DMS153 (cell line): ENCODE measurements at places on chromosomes 11 and 22.

GRCh38 chr22:45318558-45319323 is 9.0 kb downstream of the FAM118A start:
- DNase-seq = no peak

DNA sequence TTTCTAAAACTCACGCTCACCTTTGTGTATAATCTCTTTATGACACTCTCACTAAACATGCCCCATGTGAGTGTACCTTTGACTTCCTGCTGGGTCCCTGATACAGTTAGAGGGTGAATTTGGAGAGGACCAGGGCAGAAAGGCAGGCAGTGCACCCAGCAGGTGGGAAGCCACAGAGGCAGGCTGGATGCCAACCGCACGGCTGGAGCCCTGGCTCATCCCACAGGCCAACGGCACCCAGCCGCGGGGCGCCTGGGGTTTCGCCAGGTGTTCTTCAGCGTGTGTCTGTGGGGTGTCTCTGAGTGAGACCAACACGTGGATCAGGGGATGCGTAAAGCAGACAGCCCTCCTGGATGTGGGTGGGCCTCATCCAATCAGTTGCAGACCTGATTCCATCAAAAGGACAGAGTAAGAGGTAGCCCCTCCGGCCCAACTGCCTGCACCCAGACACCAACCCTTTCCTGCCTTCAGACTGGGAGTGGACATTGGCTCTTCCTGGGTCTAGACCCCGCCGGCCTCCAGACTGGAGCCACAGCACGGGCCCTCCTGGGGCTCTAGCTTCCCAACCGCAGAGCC is 51.6 kb downstream of the DHCR7 start:
- peak; percentile 54 for DNase-seq

DNA sequence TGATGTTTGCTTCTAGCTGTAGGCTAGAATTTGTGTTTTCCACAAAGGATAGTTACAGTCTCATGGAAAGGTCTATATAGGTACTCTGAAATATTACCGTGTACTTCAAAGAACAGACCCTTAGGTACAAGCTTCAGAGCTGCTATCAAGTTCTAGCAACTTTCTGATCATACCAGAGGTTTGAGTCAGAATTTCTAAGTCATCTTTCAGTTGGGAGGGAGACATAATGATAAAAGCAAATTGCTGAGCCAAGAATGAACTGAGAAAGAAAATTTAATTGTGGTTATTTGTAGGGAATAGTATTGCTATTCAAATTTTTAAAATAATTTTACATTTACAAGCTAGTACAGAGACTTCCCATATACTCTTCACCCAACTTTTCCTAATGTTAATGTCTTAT is 19.9 kb upstream of the ME3 start:
- DNase-seq = no peak

DNA sequence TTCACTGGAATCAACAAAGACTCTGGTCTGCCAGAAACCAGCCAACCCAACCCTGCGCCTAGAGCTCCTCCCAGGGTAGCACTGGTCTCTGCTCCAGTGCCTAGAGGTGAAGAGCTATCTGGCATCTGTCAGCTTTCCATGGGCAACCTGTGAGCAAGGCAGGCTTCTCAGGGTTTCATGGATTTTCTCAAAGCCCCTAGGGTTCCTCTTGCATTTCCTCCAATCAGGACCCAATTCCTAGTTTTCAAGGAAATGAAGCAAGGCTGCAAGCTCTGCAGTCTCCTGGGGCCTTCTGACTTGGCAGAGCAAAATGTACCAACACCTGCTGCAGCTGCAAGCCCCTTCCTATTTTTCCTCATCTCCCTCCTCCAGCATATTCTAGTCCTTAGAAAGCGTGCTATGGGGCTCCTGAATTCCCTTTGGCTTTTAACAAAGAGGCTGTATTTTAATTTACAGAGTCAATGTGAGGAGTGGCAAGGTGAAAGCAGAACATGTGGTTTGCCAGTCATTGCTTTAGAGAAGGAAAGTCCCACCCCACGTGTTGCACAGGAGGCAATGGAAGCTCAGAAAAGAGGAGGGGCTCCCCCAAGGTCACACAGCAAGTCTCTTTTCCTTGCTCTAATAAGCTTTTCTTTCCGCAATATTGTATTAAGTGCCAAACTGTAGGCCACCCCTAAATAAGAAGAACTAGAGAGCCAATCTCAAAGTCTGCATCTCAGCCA is 33.0 kb upstream of the RIC3 start:
- DNase-seq = no peak

DNA sequence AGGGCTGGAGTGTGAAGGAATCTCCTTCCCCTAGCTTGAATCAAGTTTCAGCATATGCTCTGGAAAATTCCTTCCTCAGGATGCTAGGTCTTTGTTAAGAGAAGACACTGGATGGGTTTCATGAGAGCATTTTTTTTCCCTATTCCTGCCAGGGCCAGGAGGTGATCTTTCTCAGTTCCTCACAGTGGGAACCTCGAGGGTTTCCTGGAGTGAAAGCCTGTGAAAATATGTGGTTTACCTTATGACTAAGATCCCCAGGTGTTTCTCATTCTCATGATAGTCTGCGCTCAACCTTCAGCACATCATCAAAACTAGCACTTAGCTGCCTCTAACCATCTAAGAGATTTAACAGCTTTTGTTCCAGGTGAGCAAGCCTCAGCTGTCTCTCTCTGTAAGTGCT is 985.3 kb upstream of the FAT3 start:
- DNase-seq = no peak

DNA sequence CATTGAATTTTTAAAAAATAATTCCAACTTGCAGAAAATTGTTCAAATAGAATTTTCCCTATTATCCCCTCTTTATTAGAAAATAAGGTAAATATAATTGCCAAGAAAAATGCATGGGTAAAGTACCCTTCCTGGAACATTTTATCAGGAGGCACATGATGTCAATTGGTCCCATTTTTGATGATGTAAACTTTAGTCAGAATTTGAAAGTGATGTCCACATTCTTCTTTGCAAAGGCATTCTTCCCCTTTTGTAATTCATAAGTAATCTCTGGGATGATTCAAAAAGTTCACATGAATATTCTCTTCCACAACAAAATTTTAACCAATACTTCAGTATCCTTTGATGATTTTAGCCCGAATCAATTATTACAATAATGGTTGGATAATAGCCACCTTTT is 86.9 kb upstream of the ANO3 start:
- no peak for DNase-seq

DNA sequence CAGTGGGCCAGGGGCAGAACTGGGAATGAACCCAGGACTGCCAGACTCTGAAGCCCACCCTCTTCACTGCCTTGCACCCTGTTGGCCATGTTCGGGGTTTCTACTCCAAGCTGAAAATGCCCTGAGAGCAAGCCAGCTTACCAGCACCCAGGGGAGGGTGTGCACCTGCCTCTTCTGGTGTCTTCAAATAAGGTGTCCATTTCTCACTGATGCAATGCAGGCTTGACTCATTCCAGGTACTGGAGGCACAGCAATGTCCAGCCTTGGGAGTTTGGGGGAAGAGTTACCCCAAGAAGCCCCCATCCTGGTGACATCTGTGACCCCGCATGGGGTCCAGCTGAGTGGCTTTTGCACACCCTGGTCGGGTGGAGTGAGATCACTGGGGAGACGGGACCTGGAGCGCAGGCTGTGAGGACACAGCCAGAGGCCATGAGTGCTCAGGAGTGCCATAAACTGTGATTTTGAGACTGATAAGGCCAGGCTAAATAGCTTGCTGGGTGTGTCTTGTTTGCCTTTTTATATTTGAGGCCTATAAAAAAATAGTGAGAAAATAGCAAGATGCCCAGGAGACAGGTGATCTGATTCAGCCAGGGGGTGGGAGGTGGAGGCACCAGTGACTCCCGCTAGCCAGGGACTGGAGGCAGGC is 4.6 kb upstream of the CERK start:
- peak; percentile 50 for DNase-seq

- DNase-seq = no peak
These were observed 85.8 kb downstream of the RELT start for GRCh38 chr11:73461964-73462363.

- no peak for DNase-seq
These were observed 9.5 kb upstream of the CATSPER1 start for GRCh38 chr11:66035653-66036333.

DNA sequence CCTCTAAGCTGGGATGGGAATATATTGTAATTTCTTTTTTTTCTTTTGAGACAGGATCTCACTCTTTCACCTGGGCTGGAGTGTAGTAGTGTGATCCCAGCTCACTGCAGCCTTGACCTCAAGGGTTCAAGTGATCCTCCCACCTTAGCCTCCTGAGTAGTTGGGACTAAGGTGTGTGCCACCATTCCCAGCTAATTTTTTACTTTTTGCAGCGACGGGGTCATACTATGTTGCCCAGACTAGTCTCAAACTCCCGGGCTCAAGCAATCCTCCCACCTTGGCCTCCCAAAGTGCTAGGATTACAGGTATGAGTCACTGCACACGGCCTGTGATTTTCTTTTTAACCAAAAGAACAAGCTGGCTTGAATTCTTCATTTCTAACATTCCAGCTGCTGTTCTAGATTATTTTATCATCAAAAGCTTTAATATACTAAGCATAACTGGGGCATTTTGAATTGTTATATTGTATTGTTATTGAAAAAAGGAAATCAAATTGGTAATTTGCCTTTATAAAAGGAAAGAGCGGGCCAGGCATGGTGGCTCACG is 26.8 kb upstream of the PPP2R1B start:
- no peak for DNase-seq

GRCh38 chr11:99592266-99592665 is 571.5 kb downstream of the CNTN5 start:
- no peak for DNase-seq

- DNase-seq = no peak
These were observed 3.1 kb downstream of the AKIP1 start for GRCh38 chr11:8913961-8914660.

DNA sequence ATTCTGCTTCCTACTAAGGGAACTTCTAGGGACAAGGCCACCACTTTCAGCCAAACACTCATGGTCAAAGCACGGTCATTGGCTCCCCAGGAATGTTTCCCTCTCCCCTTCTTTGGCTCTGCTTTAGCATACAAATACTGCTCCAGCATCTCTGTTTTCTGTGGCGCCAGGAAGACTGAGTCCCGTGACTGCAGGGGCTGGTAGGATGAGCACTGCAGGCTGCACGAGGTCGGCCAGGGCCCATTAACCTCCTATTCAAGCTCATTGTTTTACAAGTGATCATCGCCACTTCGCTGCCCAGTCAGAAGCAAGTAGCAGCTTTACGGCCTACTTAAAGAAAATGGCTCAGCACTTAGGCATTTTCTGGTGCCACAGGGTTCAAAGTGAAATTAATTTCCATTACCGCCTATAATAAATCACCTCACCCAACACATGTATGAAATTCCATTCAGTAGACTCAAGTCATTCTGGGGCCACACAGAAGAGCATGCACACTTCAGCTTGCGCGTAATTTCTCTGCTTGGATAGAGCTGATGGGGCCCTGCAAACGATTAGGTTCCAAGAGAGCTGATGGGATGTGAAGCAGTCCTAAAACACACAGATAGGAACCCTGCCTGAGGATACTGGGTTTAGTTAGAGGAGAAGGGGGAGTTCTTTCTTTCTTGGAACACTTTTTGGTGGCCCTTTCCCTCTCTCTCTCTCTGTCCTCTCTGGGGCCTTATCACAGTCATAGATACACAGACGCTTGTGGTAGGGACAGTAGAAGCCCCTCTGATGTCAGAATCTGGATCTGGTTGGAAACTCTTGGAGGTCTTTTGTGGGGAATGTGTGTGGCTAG is 173.7 kb downstream of the KIF18A start:
- no peak for DNase-seq

GRCh38 chr11:6757373-6757967 is 14.3 kb downstream of the OR2AG2 start:
- DNase-seq = peak; percentile 24

DNA sequence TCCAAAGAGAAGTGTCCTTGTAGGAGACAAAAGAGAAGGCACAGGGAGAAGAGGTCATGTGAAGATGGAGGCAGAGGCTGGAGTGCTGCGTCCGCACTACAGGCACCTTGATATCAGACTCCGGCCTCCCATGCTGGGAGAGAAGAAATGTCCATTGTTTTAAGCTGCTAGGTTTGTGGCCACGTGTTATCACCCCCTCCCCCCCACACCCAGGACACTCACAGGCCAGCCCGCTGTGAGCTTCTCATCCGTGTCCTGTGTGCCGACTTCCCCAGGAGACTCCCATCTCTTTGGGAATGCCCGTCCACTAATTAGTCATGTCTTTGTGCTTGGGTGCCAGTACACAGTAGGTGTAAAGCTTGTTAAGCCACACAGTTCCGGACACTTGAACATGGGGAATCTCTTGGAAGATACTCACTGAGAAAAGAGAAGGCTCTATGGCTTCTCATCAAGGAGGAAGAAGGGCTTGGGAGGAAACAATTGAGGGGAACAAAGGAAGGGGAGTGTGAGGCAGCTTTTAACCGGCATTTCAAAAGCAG is 1234.7 kb downstream of the TBC1D22A start:
- DNase-seq = no peak

DNA sequence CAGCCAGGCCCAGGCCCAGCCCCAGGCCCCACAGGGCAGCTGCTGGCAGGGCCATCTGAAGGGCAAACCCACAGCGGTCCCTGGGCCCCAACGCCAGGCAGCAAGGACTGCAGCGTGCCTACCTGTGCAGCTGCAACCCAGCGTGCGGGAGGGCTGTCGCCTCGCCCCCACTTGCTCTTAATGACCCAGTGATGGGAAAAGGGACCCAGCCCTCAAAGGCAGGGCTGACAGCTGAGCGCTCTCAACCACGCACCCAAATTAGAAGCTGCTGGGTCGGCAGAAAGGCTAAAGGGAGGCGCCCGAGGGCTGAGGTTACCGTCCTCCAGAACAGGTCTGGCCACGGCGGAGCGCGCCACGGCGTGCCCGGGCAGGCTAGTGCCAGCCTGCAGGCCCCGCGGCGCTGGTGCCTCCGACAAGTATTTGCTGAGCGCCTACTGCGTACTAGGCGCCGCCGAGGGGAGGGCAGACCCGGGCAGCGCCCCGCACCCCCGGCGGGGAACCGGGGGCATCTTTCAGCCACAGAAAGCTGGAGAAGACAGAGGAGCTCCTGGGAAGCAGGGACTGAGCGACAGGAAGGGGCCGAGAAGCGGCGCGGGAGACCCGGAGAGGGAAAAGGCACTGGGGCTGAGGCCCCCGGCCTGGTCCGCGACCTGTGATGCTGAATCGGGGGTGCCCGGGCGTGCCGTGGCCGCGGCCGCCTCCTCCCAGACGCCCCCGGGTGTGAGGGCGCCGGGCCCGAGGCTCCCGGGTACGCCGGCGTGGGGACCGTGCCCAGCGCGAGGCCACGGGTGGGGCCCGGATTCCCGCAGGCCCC is 773 bp downstream of the HRAS start:
- peak; percentile 29 for DNase-seq
